ENCODE measurements at places on chromosomes 3 and 15.

DNA sequence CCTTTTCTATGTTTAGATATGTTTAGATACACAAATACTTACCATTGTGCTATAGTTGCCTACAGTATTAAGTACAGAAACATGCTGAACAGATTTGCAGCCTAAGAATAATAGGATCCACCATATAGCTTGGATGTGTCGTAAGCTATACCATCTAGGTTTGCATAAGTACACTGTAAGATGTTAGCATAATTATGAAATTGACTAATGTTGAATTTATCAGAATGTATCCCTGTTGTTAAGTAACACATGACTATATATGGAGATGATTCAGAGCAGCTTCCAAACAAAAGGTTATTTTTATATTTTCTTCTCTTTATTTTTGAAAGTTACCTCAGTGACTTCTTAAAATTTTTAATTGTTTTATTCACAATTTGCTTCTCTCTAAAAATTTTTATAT, 2.4 kb downstream of the SLC28A2 start:
- DNase-seq = no peak

DNA sequence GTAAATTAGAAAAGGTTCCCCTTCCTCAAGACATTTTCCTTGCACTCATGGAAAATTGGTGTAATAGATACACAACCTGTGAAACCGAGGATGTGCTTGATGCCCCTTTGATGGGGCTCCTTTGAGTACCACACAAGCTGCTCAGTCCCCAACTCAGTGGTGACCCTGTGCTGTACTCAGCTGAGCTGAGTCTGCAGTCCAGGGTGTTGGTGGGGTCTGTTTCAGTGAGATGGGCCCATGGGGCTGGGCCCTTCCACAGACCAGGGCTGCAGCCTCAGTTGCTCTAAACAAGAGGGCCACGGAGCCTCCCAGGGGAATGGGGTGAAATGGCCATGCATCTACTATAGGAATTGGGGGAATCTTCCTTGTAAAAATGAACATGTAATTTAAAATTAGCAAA, 39.3 kb downstream of the KY start:
- DNase-seq = no peak

DNA sequence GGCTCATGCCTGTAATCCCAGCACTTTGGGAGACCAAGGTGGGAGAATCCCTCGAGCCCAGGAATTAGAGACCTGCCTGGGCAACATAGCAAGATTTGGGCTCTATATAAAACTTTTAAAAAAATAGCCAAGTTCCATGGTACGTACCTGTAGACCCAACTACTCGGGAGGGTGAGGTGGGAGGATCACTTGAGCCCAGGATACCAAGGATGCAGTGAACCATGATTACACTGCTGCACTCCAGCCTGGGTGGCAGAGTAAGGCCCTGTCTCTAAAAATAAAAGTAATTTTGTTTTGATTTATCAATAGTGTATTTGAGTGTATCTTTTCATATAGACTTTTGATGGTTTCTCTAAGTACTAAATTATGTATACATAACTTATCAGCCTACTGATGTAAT, 63.1 kb downstream of the LSM3 start:
- no peak for DNase-seq

DNA sequence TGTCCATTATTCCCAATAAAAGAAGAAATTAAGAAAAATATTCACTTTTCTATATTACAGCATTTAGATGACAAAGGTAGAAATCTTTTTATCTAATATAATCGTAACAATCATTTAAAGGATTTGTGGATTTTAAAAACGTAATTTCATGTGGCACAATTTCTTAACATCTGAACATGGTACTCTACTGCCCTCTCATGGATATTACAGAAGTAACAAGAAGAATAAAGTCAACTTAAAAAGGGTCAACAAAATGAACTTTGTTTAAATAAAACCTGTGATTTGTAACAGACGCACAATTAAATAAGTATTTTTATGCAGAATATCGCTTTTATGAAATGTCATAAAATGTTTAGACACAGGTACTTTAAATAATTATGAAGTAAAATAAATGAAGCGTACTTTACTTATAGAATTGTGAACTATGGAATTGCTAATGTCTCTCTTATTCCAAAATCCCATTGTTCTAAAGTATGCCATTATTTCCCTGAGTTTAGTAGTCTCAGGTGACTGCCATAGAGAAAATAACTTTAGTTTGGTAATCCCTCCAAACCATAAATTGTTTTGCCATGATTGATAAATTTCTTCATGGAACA, 366.8 kb upstream of the ZNF385D start:
- no peak for DNase-seq

GRCh38 chr15:77143616-77144015, 72.7 kb upstream of the TSPAN3 start:
- DNase-seq = no peak

Measured in putamen (tissue), 1 donor.